Stimulated activated CD4-positive, alpha-beta T cell treated with anti-CD3 and anti-CD28 coated beads, TNF-alpha, amount 100 ng/mL, for 1 hour (primary cell): ENCODE measurements at places on chromosomes 12 and 14.

DNA sequence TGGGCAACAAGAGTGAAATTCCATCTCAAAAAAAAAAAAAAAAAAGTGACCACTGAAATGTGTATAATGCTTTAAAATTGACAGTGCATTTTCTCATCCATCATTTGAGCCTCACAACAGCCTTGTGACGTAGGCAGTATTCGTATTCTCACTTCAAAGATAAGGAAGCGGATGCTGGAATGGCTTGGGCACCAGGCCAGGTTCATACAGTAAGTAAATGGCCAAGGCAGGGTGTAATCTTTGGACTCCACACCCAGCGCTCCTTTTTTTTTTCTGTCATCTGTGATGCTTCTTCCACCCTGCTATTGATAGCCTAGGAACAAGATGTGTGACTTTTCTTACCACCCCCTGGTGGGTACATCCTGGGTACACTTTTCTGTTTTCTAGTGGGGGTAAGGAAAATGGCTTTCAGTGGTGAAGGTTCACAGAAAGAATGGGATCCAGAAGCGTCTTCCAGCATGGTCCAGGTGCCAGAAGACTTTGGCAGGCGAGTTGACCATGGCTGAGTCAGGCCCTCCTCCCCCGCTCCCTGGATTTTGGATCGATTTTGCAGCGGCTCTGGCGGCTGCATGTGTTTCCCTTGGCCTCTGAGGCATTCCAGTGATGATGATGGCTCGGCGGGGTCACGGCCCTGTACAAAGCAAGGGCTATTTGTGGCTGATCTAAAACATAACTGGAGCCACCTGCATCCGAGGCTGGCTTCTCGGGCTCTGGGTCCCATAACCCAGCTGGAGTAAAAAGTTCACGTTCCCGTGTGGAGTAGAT is 110.6 kb downstream of the CACNA1C start:
- DNase-seq: no peak

- DNase-seq: no peak
Measured at GRCh38 chr12:122363782-122364181, 58.7 kb downstream of the CLIP1 start.

- no peak for DNase-seq
Measured at GRCh38 chr14:53501361-53502211, 348.5 kb upstream of the DDHD1 start.

- DNase-seq: no peak
Measured at GRCh38 chr14:95464514-95464913, 51.9 kb downstream of the SYNE3 start.

- DNase-seq: no peak
Measured at GRCh38 chr12:16581416-16581815, 24.5 kb downstream of the LMO3 start.

DNA sequence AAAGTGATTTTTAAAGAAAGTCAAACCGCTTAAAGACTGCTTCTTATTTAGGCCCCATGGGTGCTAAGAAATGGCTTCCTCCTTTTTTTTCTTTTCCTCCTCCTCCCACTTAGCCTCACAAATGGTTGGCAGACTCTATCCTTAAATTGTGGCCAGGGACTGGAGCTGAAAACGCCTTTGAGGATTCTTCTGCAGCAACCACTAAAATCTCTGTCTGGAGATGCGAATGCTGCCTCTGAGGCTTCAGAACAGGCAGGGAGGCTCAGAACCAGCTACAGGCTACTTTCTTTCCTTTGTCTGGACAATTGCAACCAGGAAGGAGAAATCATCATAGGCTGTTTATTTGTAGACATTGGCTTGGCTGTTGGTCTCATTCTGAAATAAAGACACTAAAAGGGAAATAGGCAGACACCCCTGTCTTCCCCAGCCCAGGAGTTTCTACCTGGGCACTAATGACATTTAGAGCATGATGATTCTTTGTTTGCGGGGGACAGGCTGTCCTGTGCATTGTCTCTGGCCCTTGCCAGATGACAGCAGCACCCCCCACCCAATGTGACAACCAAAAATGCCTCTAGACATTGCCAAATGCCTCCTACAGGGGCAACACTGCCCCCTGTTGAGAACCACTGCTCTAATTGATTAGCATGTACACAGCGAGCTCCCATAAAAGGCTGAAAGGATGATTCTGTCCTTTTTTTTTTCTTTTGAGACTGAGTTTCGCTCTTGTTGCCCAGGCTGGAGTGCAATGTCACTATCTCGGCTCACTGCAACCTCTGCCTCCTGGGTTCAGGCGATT is 50.3 kb downstream of the MAP1LC3B2 start:
- no peak for DNase-seq

DNA sequence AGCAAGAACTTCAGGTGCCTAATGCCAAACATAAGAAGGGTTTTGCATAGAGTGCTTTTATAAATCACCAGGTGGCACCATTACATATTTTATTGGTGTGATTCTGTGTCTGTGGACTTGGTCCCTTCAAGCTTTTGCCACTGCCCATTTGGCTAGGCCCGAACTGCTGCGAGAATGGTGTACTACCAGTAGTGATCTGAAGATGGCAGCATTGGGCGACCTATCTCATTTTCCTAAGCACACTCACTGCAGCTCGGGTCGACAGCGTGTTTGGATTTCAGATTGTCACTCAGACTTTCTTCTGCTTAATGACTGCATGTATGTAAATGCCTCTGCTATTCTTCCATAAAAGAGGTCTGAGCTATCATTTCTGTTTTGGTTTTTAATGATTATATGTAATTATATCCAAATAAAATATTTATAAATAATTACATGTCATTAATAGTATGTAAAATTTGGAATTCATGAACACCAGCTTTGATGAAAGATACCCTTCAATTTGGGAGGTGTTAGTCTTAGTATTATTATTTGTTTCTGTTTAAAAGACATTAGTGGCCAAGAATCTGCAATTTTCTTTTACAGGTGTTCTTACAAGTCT is 78.5 kb downstream of the TPH2 start:
- DNase-seq: peak; percentile 28

DNA sequence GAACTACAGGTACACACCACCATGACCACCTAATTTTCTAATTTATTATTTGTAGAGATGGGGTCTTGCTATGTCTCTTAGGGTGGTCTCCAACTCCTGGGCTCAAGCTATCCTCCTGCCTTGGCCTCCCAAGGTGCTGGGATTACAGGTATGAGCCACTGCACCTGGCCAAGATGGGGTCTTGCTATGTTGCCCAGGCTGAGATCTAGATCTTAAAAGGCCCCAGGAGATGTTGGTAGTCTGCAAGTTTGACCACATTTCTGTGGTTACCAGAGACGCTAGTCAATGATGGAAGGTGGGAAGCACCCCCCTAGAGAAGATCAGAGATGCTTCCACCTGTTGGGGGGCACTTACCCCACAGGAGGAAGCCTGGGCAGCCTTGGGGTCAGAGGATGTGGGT is 34.7 kb downstream of the FOXN4 start:
- DNase-seq: no peak

GRCh38 chr14:23021434-23021833 is 11.5 kb upstream of the C14orf93 start:
- DNase-seq: no peak

GRCh38 chr12:44155358-44155757 is 319.5 kb downstream of the TMEM117 start:
- no peak for DNase-seq

- no peak for DNase-seq
Measured at GRCh38 chr12:57153415-57153997, 6.1 kb upstream of the LRP1-AS start.

- DNase-seq: no peak
Measured at GRCh38 chr14:76742966-76743365, 18.3 kb upstream of the VASH1 start.

DNA sequence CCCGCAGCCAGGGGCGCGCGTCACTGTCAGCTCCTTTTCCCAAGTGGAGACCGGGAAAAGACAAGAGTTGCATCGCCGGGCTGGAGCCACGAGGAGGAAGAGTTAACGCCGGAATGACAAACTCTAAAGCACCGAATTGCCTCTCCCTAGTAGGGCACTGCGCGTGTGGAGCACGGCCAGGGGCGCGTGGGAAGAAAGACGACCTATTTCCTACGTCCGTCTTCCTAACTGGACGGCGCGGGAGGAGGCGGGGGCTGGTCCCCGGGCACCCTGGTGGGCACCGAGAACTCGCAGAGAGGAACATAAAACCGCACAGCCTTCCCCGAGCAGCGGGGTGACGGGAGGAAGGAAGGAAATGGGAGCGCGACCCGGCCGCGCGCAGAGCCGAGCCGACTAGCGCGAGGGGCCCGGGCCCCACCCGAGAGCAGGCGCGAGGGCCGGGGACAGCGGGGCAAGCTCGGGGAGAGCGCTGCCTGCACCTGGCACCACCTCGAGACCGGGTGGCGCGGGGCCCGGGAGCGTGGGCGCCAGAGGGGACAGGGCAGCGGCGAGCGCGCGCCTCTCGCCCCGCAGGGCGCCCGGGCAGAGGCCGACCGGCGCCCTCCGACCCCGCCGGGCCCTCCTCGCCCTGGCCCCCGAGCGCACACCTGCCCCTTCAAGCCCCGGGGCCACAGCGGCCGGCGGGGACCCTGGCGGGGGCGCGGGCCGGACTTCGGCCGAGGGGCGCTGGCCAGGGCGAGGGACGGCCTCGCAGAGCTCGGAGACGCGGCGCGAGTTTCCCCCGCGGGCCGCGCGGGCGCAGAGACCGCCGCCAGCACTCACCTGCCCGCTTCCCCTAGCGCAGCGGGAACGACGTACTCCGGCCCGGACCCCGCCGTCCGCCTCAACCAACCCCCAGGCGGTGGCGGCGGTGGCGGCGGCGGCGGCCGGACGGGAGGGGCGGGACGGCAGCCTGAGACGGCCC is at the start of gene SETD3:
Gene SETD3 (minus strand): TSS at position 954 of the 964 bp plus-strand sequence. CDS start 15,054 bp downstream, outside the sequence.
- no peak for DNase-seq

DNA sequence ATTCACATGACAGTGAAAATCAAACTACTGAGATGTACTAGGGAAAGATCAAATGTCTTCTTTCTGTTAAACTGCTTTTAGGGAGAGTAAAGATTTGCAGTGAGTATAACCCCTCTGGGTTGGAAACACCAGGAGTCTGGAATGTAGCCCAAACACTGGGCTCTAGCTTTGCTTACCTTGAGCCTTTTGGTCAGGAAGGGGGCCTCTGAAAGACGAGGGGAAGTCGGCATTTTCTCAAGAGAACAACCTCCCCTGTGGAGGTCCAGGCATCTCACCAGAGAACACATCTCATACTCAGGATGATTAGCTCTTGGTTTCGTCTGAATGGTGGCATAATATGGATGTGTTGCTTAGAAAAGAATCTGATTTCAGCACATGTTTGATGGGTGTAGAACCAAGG is 169.0 kb downstream of the ZFP36L1 start:
- DNase-seq: no peak

DNA sequence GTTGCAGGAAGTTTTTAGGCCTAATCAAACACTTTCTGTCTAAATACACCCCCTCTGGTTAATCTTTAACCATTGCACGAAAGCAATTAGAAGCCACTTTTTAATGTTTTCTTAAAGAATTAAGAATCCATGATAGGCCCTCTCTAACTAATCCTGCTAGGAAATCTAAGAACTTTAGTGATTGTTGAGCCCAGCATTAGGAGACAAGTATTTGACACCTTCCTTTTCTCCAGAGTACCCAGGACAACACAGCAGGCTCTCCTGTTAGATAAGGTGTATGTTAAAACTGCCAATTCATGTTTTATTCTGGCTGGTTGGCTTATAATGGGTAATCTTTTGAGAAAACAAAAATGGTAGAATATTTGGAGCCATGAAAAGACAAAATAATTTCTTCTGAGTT is 95.0 kb downstream of the ALX1 start:
- DNase-seq: no peak

DNA sequence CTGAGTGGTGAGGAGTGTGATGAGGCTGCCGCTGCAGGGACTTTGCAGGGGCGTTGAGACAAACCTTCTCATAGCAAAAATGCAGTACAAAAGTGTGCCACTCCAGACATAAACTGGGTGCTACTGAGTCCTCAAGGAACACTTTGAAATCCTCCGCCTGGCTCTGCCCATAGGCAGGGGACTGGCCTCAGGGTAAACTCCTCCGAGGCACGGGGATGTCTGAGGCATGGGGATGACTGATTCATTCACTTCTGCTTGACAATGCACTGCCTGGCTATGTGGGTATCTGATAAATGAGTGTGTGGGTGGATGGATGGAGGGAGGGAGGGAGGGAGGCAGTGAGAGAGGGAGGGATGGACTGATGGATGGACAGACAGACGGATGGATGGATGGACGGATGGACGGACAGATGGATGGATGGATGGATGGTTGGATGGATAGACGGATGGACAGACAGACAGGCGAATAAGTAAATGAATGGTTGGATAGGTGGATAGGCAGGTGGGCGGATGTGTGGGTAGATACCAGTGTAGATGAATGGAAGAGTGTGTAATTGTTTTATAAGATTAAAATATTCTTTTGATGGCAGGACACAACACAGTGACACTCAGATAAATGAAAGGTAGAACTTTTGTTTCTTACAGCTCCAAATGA is 2.1 kb upstream of the BDKRB2 start:
- DNase-seq: no peak

GRCh38 chr12:116323406-116324386 is 46.2 kb upstream of the MED13L start:
- no peak for DNase-seq

- no peak for DNase-seq
Measured at GRCh38 chr12:119659289-119659897, 8.5 kb upstream of the PRKAB1 start.

DNA sequence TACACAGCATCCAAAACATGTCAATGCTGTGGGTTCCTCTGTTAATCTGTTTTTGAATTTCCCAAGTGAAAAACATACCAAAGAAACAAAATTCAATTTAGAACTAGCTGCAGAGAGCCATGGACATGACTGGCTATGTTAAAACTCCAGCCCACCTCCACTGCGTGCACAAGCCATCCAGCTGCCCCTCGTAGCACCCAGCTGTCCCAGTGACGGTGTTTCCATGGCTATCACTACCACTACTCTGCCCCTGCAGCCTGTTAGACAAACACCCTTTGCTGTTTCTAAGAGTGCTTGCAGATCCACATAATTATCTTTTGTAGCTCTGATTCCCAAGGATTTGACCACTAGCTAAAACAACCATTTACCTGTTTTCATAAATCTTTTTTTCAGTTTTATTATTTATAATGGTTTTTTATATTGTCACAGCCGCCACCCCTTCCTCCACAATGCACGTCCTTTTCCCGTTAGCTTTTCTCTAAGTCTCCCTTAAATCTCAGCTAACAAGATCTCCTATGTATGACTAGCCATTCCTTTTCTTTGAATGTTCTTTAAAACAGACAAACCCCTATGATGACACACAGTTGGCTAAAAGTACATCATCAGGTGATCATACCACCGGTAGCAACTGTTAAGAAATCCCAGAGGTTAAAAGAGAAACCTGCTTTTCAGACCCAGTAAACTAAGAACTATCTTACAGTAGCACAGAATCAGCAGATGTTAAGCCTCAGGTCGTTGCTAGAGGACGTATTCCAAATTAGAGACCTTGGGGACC is 37.8 kb upstream of the NAA30 start:
- no peak for DNase-seq

DNA sequence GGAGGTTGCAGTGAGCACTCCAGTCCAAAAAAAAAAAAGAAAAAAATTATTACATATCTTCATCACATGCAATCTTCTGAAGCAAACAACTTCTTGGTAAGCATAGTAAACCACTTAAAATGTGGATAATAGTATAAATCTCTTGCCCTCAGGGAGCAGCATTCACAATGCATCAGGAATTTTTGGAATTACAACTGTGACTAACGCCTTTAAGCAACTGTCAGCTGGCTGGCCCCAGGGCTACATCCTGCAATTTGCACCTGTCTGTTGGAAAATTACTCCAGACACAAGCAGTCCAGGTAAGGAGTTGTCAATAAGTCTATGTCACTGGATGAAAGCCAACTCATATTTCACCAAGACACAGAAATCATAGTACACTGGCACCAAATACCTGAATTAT is 5.5 kb upstream of the SLC7A7 start:
- DNase-seq: no peak
